ENCODE measurements at places on chromosomes 1 and 21.
A peak's percentile ranks its signal among the peaks of the same experiment; 100 is the strongest.

- no peak for DNase-seq
Measured at GRCh38 chr1:213380865-213381264, 329.8 kb downstream of the RPS6KC1 start.

DNA sequence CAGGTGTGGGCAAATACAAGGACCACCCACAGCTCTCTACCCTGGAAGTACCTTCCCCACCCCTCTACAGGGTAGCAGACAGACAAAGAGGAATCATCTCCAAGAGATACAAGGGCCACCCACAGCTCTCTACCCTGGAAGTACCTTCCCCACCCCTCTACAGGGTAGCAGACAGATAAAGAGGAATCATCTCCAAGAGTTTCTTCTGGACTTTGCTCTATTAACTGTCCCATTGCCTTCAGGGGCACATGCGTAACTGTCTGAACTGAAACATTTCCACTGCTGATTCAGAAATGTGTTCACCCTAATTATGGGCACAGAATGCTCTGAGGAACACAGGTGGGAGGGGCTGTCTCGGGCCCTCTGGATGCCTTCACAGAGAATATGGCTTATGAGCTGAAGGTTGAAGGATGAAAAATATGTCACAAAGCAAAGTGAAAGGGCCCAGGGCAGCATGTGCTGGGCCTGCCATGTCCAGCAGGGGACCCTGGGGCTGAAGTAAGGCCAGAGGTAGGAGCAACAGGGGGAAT, 43.9 kb downstream of the ZNF281 start:
- no peak for DNase-seq

- peak; percentile 92 for DNase-seq
Measured at GRCh38 chr1:33295450-33296081, 25.3 kb downstream of the A3GALT2 start.

DNA sequence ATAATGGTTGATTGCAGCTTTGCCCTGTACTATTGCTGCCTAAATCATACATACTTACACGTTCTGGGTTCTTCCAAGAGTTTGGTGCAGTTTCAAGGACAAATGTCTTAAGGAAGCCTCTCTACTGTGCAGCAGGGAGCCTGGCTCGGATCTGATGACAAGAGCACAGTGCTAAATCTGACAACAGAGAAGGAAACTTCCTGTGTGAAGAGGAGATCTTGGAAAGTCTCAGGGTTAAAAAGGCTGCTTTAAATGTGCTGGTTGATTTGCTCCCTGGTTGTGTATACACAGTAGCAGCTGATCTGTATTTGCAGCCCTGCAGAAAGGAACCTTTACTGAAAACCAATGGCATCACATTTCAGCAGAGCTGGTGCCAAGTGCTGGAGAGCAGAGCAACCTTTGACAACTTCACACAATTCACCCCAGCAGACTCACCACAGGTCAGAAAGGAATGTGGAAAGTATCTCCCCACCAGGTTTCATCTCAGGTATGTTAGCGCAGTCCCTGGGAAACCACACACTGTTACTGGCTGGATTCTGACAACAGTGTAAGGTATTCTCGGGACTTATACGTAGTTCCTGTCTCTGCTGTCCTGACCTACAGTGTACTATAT, 355.0 kb upstream of the ESRRG start:
- peak; percentile 74 for DNase-seq

DNA sequence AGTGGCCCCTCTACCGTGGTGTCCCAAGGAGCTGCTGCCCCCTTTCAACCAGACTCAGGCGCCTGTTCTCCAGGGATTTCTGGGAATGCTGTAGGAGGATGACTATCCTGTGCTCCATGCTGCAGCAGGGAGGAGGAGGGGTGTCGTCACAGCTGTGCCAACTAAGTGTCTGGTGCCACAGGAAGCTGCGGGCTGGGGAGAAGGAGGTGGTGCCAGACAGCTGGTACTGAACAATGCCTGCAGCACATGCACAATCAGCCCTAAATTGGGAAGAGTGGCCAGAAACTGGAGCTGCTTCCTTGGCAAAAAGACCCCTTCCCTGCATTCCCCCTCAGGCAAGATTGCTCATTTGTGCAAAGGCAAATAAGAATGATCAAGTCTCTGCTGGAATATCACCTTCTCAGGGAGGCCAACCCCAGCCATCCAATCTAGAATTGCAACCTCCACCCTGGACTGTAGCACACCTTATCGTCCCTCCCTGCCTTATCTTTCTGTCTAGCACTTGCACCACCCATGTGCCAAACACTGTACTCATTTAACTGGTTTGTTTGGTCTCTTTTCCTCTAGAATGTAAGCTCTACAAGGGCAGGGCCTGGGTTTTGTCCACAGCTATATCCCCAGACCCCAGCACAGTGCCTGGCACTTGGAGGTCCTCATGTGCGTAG, 33.3 kb downstream of the LAMB3 start:
- DNase-seq = no peak

DNA sequence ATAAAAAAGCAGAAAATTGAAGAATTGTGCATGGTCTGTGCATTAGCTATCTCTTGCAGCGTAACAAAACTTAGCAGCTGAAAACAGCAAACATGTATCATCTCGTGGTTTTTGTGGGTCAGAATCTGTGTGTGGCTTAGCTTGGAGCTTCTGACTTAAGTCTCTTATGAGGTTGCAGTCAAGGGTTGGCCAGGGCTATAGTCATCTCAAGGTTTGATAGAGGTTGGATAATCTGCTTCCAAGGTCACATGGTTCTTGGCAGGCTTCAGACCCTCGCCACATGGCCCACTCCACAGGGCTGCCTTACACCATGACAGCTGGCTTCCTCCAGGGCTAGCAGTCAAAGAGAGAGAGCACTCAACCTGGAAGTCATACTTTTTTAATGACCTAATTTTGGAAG, 35.9 kb downstream of the CNST start:
- DNase-seq = no peak

GRCh38 chr1:197485790-197486189, 217.7 kb downstream of the CRB1 start:
- peak; percentile 15 for DNase-seq

DNA sequence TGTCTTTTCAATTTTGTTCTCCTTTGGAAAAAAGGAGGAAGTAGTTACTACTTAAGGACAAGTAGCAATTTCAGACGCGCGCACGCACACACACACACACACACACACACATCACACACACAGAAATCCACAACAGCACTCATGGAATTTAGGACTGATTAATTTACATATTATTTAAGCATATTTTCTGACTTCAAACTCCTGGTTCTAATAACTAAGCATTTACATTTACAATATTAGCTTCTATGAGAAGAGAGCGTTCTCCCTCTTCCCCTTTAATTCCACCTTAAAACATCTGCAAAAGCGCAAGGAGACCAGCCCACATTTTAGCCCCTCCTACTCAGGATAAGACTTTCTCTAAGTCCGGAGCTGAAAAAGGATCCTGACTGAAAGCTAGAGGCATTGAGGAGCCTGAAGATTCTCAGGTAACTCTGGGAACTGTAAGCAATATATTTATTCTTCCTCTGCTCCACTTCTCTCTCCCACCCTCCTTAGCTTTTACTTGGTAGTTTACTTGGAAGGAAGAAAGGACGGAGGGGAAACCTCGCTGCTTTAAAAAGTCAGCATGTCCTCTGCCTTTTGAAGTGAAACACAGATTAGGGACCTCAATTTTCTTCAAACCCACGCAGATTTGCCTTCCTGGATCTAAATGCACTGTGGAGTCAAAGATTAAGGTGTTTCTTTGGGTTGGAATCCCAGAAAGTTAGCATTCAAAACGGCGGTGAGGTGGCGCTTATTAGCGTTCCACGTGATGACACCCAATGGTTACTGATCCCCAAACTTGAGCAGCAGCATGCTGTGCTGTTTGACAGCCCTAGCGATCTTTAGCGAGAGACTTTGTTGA, at the start of gene PLA2G4A:
Gene PLA2G4A, plus strand, starts transcription at position 339 of the 844 bp plus-strand sequence. CDS start 25,406 bp downstream, outside the sequence.
- peak; percentile 64 for DNase-seq

DNA sequence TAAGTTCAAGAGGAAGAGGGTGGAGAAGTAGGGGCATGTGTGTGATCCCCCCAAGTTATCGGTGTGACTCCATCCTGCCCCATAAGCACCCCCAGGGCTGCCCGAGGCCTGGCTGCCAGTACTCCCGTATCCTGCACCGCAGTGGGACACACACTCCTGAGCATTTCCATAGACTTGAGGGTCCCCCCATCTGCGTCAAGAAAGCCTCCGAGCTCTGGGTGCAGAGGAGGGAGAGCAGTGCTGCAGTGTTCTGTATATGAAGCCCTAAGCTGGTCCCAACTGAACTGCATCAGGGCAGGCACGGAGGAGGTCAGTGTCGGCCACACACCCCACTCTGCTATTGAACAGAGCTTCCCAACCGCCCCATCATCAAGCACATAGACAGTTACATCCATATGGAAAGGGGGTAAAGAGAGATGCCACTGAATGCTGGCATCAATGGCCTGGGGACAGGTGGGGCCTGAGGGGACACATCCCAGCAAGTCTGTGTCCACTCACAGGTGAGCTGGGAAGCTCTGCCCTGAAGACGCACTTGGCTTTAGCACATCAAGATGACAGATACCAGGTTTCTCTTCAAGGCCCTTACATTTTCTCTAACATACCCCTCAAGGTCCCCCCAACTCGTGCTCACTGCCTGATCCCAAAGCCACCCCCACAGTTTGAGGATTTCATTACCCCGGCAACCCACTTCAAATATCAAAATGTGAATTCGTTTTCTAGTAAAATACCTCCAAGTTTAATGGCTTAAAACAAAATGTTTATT, 64.3 kb downstream of the EVA1C start:
- DNase-seq = no peak

DNA sequence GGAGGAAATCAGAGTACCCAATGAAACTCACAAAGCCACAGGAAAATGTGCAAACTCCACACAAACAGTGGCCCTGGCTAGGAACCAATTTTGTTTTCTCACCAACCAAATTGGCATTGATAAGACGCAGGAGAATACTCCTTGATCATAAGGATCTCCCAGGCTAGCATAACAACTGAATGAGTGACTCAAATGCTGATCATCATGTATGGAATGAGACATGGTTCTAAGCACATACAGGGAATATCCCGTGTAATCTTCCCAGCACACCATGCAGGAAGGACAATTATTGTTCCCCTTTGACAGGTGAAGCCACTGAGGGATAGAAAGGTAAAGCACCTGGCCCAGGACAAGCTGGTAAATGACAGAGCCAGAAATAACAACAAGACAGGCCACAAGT, 180.0 kb upstream of the DUSP10 start:
- DNase-seq = no peak

- DNase-seq = peak; percentile 47
Measured at GRCh38 chr21:17003258-17003615, 509.6 kb upstream of the CXADR start.

DNA sequence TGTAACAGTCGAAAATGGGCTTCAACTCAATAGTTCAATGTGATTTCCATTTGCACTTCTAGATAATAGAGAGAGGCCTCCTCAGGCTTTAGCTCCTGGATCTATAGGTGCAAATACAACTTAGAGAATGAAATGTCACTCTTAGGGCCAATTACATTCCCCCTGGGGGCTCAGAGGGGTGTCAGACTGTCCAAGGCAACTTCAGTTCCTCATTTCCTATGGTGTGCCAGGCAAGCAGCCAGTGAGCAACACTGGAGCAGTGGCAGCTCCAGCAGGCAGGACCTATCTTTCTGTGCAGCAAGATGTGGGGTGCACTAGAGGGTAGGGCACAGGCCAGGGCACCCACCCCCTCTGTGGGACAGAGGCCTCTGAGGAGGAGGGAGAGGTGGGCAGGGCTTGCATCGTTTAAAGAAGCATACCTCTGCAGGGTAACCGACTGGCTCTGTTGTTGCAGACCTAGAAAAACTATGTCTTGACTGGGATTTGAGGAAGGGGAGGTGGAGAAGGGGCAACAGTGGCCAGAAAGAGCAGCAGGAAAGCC, 97.3 kb downstream of the SUSD4 start:
- DNase-seq = no peak

DNA sequence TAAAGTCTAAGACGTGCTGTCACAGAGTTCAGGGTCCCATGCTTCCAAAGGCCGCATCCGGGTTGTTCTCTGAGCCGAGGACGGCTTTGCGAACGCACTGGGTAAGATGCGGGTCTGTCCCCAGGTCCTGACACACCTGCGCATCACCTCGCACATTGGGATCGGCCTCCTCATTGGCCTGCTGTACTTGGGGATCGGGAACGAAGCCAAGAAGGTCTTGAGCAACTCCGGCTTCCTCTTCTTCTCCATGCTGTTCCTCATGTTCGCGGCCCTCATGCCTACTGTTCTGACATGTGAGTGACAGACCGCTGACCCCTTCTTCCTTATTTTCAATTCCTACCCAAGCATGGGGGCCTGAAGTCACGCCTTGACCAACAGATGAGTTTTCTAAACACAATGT, 25.3 kb downstream of the TFF3 start:
- no peak for DNase-seq

- no peak for DNase-seq
Measured at GRCh38 chr1:5776035-5776550, 216.1 kb downstream of the NPHP4 start.

DNA sequence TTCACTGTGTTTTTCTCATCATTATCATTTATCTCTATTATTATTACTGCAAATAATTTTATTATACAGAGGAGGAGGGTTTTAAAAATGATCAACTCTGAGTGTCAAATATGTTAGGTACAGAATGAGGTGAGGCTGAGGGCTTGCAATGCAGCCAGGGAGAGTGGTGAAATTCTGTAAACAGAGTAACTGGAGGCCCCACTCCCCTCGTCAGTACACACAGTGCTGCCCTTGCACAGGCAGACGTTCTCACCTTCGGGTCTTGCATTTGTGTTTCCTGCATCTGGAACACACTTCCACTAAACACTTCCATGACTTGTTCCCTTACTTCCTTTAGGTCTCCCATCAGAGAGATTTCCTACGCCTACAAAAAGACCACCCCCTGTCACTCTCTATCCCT, 24.3 kb upstream of the COA6 start:
- no peak for DNase-seq

- no peak for DNase-seq
Measured at GRCh38 chr1:174967845-174968705, 31.7 kb upstream of the CACYBP start.

DNA sequence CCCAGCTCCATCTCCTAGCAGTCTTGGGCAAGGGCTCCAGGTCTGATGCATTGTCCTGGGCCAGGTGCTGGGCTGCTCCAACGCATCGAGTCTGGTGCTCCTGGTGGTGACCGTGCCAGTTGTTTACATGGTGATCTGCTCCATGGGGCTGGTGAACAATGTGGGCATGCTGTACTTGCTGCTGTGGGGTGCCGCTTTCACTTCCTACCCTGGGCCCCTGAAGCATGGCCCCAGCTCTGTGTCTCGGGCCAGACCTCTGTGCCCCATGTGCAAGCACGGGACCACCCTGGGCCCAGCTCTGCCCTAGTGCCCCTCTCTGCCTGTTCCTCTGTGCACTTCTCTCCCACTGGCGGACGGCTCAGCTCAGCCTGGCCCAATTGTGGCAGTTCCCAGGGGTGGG, 119.4 kb downstream of the MAST2 start:
- no peak for DNase-seq

Measured in astrocyte of the hippocampus (primary cell).